ENCODE measurements at places on chromosomes 7 and 10.

DNA sequence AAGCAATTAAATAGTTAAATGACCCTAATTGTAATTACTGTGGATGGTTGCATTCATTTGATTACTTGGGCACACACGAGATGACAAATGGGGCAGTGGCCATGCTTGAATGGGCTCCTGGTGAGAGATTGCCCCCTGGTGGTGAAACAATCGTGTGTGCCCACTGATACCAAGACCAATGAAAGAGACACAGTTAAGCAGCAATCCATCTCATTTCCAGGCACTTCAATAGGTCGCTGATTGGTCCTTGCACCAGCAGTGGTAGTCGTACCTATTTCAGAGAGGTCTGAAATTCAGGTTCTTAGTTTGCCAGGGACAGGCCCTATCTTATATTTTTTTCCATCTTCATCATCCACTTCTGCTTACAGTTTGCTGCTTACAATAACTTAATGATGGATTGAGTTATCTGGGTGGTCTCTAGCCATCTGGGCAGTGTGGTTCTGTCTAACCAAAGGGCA is 8.3 kb downstream of the PCBD1 start:
- DNase-seq = peak; percentile 90

GRCh38 chr7:151570366-151570915 is 50.7 kb upstream of the RHEB start:
- peak; percentile 47 for DNase-seq

- DNase-seq = no peak
Observed at GRCh38 chr7:55438757-55439525, 73.8 kb downstream of the LANCL2 start.

- no peak for DNase-seq
Observed at GRCh38 chr10:78672918-78673317, 395.8 kb upstream of the ZMIZ1 start.

DNA sequence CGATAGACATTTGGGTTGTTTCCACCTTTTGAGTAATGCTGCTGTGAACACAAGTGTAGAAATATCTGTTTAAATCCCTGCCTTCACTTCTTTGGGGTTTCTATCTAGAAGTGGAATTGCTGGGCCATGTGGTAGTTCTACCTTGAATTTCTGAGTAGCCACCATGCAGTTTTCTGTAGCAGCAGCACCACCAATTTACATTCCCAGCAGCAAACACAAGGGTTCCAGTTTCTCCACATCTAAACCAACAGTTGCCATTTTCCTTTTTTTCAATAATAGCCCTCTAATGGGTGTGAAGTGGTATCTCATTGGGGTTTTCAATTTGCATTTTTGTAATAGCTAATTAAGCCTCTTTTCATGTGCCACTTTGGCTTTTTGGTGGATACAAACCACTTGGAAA is 209.8 kb downstream of the CCDC3 start:
- DNase-seq = no peak

DNA sequence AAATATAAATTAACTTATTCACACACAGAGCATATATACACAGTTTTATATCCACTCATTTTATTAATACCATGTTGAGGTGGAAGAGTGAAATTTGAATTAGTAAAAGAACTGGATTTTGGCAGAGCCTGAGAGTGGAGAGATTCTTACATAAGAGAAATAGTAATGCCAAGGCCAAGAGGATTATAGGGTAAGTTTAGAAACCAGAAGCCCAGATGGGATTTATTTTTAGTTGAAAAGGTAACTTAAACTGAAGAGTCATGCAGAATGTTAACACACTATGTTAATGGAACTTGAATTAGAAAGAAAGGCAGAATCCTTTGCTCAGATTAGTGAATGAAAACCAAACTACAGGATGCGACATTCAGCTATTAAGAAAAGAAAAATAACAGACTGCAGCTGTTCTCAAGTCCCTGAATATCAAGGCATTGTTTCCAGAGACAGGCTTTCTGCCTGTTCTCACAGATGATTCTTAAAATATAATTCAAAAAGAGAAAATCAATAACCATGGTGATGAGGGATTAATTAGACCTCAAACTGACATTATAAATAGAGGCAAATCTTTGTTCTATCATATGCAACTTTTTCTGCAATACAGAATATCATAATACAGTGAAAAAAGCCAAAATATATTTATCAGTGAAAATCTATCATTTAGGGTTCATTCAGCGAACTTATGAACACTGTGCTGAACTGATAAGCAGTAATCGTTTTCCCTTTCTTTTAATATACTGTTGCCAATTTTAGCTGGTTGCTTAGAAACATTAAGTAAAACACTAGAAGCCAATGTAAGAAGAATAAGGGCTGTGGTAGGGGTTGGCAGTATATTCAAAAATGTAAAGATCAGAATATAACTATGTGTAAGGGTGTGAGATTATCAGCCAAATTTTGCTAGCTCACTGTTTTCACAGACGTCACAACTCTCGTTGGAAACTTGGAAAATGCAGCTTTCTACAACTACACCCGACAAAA is 34.4 kb downstream of the HECTD2 start:
- DNase-seq = no peak

DNA sequence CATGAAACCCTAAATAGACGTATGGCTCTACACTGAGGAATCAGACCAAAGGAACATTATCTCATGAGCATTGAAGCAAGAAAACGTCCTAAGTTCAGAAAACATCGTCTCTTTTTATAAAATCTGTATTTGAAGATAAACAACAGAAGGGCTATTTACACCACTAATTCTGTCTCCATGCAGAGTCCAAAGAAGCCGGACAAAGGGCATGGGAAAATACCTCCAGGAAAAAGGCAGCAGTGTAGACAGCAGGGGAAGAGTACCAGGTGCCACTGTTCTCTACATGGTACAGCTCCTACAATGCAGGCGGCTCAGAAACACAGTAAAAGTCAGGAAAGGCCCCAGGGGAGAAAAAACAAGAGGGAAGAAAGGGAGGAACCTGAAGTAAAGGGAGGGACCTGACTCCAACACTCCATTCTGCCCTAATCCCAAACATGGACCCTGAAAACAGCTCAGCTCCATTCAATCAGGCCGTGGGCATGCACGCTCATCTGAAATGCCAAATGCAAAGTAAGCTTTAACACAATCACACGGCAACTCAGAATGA is 17.5 kb downstream of the FAM171A1 start:
- DNase-seq = no peak

DNA sequence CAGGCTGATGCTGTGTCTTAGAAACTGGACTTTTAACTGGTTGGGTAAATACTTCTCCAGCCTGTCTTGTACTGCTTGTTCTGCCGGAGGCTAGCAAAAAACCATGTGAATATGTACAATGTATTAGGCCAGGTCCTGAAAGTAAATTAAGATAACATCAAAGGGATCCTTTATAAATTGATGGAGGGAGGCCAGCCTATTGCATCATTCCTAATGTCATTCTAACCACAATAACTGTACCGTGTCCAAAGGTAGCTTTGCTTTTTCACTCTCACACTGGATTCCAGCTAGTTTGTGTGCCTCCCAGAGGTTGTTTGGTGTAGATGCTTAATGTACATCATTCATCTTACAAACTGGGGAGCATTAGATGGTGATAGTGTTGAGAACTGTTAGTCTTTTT is 91.2 kb upstream of the SEM1 start:
- no peak for DNase-seq

DNA sequence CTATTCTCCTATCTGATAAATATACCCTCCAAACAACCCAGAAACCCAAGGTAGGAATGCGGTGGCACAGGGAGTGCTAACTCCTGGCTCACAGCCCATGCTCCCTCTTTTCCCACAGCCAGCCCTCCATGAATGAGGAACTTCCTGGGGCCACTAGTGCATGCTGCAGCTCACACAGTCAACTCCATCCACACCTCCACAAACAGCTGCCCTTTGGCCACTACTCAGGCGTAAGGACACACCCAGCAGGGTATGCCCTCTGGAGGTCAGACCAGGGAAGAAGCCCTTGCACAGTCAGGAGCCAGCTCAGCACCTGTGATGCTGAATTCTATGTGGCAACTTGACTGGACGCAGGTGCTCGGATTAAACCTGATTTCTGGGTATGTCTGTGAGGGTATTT is 85.2 kb upstream of the PIK3CG start:
- DNase-seq = peak; percentile 23

- no peak for DNase-seq
Observed at GRCh38 chr7:111869280-111869679, 307.0 kb upstream of the IMMP2L start.

- no peak for DNase-seq
Observed at GRCh38 chr7:77348371-77348813, 67.8 kb downstream of the GSAP start.

DNA sequence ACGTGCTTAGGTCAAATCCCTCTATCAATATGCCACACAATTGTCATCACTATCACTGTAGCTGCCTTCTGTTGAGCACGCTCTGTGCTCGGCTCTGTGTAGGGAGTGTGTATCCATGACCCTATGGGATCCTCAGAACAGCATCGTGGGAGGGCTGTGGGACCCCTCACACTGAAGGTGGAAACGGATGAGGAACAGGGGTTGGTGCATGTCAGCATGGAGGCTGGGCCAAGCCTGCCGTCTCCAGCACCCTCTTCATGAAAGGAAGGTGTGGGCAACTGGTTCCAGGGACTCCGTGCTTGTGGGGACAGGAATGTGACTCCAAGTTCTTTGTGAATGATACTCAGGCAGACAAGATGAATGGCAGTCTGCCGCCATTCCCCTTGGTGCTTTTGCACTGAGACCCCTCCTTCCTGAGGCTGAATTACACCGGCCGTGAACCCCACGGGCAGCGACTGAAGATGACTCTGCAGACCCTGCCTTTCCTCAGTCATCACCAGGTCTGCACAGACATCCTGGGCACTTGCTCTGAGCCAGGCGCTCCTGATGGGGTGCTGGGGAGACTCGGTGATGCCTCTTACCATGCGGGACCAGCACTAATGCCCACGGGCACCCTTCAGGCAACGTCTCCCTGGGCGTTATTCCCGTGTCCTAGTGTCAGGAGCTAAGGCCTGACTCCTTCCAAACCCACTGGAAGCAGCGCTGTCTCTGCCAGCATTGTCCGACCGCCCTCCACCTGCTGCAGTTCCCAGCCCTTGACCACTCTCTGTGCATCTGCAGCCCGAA is 495.2 kb downstream of the TCERG1L start:
- no peak for DNase-seq

DNA sequence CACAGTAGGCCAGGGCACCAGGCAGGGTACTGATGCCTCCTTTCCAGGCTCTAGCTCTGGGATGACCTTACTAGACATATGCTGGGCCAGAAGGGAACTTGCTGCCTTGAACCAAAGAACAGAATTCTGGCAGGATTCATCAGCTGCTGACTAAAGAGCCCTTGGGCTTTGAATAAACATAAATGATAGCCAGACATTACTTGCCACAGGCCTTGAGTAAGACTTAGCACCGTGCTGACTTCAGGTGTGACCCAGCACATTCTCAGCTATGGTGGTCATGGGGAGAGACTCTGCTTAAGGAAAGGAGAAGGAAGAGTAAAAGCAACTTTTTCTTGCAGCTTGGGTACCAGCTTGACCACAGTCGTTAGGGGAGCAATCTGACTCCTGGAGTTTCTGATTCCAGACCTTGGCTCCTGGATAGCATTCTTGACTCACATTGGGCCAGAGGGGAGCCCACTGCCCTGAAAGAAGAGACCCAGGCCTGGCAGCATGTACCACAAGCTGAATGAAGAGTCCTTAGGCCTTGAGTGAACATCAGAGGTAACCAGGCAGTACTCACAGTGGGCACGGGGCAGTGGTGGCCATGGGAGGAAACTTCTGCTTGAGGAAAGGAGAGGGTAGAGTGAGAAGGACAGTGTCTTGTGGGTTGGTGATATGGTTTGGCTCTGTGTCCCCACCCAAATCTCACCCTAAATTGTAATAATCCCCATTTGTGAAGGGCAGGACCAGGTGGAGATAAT is 926.1 kb upstream of the SORCS1 start:
- no peak for DNase-seq

GRCh38 chr10:125457406-125457805 is 225.6 kb downstream of the TEX36 start:
- DNase-seq = no peak

DNA sequence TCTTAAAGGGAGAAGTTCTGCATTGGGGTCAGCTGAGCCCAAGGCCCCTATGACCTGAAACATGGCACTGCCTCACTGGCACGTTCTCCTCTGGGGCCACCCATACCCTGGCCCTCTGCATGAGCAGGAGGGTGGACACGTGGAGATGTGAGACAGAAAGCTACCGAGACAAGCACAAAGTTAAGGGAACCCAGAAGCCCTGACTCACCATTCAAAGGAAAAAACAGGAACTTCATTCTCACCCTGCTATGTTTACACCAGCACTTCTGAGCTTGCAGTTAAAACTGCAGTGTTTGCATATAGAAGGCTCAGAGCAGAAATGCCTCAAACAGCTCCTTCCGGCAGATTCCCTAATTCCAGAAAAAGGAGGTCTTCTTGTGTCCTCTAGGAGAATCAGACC is 41.7 kb downstream of the DENND11 start:
- DNase-seq = peak; percentile 82

- no peak for DNase-seq
Observed at GRCh38 chr10:62225362-62225761, 43.3 kb downstream of the RTKN2 start.

DNA sequence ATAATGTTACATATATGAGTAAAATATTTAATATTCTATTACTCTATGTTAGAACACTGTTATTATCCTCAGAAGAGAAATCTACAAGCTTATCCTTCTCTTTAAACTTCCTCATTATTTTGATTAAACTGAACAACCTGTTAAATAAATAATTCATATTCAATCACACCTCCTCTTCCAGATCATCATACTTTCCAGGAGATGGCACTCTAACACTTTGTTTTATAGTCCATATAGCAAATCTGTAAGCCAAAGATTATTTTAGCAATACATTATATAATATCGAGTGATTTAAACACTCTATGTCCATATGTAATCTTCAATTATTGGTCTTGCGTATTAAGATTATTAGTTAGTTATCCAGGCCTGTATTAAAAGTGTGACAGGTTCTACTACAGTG is 694.1 kb downstream of the ANKRD7 start:
- DNase-seq = no peak

DNA sequence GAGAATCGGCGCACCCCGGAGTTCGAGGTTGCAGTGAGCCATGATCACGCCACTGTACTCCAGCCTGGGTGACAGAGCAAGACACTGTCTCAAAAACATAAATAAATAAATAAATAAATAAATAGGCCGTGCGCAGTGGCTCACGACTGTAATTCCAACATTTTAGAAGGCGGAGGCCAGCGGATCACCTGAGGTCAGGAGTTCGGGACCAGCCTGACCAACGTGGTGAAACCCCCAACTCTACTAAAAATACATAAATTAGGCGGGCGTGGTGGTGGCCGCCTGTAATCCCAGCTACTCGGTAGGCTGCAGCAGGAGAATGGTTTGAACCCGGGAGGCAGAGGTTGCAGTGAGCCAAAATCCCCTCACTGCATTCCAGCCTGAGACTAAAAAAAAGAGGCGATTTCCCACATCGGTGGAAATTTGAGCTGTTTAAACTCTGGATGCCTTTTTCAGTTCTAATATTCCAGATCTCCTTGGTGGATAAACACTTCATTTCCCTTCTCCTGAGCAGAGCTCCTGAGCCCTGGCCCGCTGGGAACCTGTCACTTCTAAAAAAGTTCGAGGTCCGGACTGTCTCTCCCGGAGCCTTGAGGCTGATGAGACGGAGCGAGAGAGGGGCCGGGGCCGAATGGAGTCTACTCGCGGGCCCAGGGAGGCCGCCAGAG is 2.0 kb upstream of the NFKB2 start:
- no peak for DNase-seq

Data from suppressor macrophage treated with lipopolysaccharide for 1 hour (primary cell).